ENCODE measurements at places on chromosomes 16 and 17. TPM values are rescaled to one million over a fixed set of nuclear protein-coding genes. Genes with fewer than 3 reads are reported as not detected.

DNA sequence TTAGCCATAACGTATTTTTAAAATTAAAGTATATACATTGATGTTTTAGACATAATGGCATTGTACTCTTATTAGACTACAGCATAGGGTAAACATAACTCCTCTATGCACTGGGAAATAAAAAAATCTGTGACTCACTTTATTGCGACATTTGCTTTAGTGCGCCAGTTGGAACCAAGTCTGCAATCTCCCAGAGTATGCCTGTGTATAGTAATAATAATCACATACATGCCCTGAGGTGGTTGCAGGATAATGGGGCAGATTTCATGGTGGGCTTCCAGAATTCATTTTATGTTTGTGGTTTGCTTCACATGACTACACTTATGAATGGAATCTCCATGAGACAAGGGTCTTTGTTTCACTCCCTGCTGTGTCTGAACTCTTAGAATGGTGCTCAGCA, 66.9 kb upstream of the N4BP1 start:
- H3K27me3 ChIP-seq: no peaks in the 10 kb centered on the region
- no peaks in the 10 kb centered on the region for H3K4me1 ChIP-seq
- H3K4me3 ChIP-seq: no peak overlapping the region
- DNase-seq: no peak
- H3K27ac ChIP-seq: no peak overlapping the region

GRCh38 chr17:35617505-35617904, 30.4 kb downstream of the AP2B1 start:
- H3K4me3 ChIP-seq: no peak overlapping the region
- no peaks in the 10 kb centered on the region for H3K27me3 ChIP-seq
- H3K4me1 ChIP-seq: no peaks in the 10 kb centered on the region
- no peak for DNase-seq
- H3K27ac ChIP-seq: no peak overlapping the region

- H3K27me3 ChIP-seq: no peaks in the 10 kb centered on the region
- no peaks in the 10 kb centered on the region for H3K4me1 ChIP-seq
- DNase-seq: peak; percentile 35
These were observed 45.8 kb upstream of the PVALEF start for GRCh38 chr17:81119223-81120148.

SP6 gene
- not detected for total RNA-seq

WNK4 gene
- total RNA-seq: not detected

- DNase-seq: no peak
- no peaks in the 10 kb centered on the region for H3K4me1 ChIP-seq
- no peak overlapping the region for H3K4me3 ChIP-seq
- H3K36me3 ChIP-seq: no peaks in the 10 kb centered on the region
These were observed 3.9 kb upstream of the LUC7L3 start for GRCh38 chr17:50715471-50715870.
